ENCODE measurements at places on chromosomes 5 and 9.

DNA sequence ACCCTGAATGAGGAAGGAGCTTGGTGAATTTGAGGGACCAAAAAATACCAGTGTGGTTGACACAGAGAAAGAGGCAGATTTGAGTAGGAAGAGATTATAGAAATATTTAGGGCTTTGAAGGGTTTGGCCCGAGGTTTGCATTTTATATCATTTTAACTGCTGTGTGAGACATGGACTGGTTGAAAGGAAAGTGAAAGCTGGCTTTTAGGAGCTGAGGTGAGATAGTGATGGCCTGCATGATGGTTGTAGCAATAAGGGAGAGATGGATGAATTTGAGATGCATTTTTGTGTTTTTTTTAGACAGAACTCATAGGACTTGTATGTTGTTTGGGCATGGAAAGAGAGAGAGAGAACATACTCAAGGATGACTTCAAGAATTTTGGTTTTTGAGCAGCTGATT lies 21.7 kb downstream of the FER start:
- no peak for DNase-seq

DNA sequence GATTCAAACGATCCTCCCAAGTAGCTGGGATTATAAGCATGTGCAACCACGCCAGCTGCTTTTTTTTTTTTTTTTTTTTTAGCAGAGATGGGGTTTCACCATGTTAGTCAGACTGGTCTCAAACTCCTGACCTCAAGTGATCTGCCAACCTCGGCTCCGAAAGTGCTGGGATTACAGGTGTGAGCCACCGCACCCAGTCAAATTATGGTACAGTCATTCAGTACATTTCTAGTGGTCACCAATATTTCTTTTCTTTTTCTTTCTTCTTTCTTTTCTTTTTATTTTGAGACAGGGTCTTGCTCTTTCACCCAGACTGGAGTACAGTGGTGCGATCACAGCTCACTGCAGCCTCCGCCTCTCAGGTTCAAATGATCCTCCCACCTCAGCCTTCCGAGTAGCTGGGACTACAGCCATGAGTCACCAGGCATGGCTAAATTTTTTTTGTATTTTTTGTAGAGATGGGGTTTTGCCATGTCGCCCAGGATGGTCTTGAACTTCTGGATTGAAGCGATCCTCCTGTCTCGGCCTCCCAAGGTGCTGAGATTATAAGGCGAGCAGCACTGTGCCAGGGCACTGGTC lies 25.4 kb upstream of the DCP2 start:
- no peak for DNase-seq

DNA sequence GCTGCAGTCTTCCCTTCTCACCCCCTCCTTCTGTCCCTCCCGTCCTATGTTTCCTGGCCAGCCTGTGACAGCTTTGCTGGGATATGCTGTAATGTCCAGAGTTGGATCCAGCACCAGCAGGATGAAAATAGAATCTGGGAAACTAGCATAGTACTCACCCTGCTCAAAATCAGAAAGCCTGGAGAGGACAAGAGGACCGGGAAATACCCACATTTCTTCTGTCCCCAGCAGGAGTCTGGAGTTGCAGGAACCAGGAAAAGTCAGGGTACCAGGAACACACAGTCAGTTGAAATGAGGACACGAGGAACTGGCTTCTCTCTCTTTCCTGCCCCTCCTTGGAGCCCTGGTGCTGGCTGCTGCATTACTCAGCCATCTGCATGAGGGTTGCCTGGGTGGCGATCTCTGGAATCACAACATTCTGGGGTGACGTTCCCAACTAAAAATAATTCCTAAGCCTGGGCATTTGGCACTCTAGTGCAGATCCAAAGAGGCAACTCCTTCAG lies 59.6 kb upstream of the NFIL3 start:
- DNase-seq = no peak

DNA sequence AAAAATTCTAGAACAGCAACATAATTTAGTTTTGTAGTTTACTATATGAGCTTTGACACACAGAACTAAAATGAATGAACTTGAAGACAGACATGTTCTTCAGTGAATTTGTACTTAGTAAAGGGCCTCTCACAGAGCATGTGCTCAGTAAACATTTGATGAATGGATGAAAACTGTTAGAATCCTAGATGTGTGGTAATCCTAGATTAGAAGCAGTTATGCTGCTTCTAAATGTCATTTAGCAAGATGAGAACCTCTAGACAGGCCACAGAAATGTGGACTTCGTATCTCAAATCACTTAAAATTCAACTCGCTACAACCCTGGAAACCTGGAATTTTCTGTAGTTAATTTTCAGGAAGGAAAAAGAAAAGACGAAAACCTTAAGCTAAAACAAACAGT lies 8.5 kb downstream of the GOLPH3 start:
- no peak for DNase-seq

DNA sequence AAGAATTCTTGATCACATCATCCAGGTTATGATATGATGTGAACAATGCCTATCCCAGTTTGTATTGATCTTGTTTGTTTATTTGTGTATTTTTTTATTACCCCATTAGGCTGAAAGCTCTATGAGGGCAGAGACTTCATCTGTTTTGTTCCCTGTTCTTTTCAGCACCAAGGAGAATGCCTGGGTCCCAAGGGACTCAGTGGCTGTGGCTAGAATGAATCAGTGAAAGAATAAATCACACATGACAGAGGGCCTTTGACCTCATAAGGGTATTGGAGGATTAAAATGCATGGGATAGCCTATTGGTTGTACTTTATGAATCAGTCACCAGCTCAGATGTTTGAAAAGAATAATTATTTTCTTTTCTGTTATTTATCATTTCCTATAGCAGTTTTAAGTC lies 292.2 kb downstream of the GAS1 start:
- no peak for DNase-seq

DNA sequence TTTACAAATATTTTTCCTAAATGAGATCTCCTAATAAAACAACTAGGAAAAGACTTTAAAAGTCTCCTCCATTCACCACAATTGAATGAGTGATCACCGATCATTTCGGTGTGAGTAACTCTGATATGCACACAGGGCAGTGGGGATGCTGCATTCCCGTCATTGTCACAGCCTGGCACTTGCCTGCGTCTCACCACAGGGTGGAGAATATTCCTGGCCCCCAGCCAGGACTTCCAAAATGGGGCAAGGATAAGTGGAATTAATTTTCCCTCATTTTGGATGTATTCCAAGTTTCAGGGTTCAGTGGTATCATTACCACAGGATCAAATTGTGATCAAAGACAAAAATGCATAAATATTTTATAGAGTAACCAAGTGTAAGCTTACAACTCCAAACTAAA lies 107.1 kb downstream of the CTNND2 start:
- no peak for DNase-seq

DNA sequence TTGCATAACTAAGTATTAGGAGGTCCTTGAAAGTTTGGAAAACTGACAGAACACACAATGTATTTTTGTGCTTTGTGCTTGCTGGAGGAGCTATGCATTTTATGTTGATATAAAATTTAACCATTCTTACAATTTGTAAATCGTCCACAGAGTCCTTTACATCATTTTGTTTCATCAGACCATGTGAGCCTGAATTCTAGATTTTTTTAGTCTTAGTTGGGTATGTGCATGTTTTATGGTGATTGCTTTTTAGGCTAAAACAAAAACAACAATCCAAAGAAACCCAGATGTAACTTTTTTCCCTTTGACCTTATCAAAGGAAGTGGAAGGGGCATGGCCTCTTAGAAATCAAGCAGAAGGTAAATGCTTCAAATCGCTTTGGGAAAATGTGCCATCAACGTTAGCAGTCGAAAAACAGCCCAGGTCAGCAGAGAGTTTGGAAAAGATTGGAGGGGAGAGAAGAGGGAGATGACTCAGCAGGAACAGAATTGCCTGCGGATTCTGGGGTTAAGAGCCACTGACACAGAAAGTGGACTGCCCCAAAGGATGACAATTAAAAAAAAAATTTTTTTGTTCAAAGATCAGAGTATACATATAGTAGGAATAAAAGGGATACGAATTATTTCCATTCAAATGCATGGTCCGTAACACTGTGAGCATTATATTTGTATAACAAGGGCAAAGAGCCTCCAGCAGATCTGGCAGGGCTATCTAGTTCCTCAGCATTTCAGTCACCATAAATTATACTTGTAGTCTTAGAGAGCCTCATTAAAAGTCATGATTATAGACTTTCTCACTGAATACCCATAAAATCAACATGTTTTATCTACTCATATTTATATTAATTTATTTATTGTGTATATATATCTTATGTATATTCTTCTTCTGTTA lies 253.5 kb upstream of the HAPLN1 start:
- DNase-seq = no peak

- DNase-seq = no peak
Measured at GRCh38 chr5:73438645-73439470, 9.7 kb downstream of the FOXD1 start.

DNA sequence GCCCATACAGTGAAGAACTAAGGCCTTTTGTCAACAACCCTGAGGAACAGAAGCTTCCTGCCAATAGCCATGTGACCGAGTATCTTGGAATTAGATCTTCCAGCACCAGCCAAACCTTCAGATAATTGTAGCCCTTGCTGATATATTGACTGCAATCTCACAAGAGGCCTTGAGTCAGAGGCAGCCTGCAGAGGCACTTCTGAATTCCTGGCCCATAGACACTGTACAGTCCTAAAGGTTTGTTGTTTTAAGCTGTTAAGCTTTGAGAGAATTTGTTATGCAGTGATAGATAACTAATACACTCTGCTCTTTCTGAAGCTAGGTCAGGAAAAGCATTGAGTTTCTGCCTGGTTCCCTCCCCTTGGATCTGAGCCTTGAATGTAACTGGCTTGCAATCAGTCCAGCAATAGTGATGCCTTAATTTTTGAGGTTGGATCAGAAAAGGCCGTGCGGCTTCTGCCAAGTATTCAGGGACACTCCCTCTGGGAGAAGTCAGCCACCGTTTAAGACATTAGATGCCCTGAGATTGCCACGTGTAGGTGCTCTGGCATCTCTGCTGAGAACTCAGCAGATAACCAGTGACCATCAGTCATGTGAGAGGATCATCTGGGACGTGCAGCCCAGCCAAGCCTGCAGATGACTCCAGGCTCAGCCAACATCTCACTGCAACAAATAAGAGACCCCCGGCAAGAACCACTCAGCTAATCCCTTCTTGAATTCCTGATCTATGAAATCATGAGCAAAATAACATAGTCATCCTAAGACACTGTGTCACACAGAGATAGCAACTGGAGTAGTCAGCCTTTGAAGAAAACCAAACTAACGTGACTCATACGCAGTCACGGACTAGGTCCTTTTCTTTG lies 126.8 kb upstream of the STC2 start:
- DNase-seq = no peak

DNA sequence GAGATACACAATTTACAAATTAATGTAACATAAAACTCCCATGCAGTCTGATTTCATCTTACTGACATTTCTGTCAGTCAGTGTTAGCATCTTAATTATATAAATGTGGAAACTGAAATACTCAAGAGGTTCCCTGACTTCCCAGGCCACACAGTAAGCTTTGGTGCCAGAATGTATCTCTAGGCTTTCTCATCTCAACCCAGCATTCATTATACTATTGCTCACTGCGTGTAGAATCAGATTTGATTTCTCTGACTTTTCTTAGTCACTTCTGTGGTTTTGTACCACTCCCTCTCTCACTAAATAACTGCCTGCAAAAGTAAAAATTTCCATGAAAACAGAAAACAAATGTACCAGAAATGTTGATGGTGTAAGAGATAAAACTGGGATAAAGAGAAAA lies 31.7 kb upstream of the CDKN2B start:
- DNase-seq = no peak

GRCh38 chr5:77151501-77151900 lies 59.0 kb upstream of the PDE8B start:
- DNase-seq = no peak

GRCh38 chr5:131246504-131246903 lies 17.3 kb upstream of the CDC42SE2 start:
- DNase-seq = no peak

- no peak for DNase-seq
Measured at GRCh38 chr5:82513738-82514137, 235.6 kb upstream of the RPS23 start.

GRCh38 chr9:70491426-70492318 lies 77.2 kb upstream of the KLF9 start:
- DNase-seq = no peak

- no peak for DNase-seq
Measured at GRCh38 chr5:133372293-133372937, 239.9 kb downstream of the FSTL4 start.

DNA sequence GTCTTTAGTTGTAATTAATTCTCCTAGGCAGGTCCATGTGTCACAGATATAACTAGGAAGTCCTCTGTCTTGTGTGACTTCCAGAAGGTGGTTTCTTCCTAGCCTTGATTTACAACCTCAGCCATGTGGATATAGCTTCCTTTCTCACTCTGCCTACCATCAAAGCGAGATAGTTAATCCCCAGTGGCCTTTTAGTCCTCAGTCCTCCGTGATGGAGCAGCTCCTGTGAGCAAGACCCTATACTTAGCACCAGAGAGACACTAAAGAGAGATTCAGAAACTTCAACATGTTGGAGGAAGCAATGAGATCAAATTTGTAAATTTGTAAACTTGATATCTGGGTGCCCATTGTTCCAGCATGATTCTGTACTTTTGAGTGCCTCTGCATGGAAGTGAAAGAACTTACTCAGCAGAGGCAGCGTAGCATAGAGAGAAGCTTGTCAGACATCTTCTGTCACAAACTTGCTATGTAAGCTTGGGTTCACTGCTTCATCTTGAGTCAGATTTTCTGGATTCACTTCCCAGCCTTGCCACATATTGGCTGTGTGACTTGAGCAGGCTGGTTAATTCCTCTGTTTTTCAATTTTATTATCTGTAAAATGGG lies 170.2 kb upstream of the NR3C1 start:
- no peak for DNase-seq

Data from cortex of kidney (tissue), 1 donor.